ENCODE measurements at places on chromosomes 13 and 19.

- no peak for DNase-seq
Measured at GRCh38 chr13:61406275-61406674, 9.4 kb downstream of the PCDH20 start.

DNA sequence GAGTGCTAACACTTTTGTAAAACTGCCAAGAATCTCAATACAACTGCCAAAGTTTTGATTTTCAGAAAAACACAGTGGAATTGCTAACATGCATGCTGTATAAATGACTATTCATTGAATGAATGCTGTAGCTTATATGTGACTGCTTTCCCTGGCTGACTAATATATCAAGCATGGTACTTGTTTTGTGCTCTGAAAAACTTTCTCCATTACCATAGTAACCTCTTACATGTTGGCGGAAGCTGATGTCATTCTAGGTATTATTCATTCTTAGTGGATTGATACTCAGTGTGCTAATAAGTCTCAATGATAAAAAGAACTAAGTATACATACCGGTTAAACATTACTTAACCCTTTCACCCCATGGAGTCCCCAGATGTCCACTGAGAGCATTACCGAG, 166.1 kb upstream of the MYO16 start:
- no peak for DNase-seq

GRCh38 chr13:99277629-99278028, 19.4 kb upstream of the GPR18 start:
- DNase-seq: peak; percentile 39

GRCh38 chr19:51441410-51442390, 16.6 kb downstream of the SIGLEC8 start:
- no peak for DNase-seq

DNA sequence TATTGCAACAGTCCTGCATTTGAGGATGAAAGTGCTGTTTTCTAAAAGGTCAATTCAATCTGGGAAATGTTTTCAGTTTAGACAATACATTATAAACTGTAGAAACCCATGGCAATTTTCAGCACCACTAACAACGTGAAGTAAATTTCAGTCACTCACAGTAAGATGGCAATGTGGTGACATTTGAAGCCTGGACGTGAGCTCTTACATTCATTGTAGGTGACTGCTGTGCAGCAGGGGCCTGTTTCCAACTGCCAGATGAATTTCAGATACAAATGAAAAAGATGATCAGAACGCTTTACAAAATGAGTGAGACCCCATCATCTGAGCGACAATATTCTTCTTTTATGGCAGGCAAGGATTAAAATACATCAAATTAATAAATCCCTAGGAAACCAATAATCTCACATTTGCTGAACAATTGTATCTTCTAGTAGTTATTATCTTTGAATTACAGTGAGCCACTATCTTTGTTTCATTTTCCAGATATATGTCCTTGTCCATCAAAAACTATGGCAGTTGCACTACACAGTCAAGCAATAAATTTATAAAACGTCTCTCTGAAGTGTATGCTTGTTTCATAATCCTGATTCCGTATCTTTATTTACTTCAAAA, 1816.8 kb downstream of the OLFM4 start:
- DNase-seq: no peak

GRCh38 chr19:29194658-29195057, 18.3 kb downstream of the UQCRFS1 start:
- DNase-seq: no peak

GRCh38 chr13:68174893-68175292, 944.8 kb upstream of the PCDH9 start:
- no peak for DNase-seq

GRCh38 chr13:87919956-87920355, 248.8 kb downstream of the SLITRK5 start:
- DNase-seq: no peak

DNA sequence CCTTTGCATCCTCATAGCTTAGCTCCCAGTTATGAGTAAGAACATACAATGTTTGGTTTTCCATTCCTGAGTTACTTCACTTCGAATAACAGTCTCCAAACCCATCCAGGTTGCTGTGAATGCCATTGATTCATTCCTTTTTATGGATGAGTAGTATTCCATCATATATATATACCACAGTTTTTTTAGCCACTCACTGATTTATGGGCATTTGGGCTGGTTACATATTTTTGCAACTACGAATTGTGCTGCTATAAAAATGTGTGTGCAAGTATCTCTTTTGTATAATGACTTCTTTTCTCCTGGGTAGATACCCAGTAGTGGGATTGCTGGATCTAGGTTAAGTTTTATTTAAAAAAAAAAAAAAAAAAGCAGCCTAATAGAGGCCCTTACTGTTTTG, 14.1 kb downstream of the TNFRSF19 start:
- DNase-seq: no peak

- no peak for DNase-seq
Measured at GRCh38 chr13:80029170-80029569, 311.8 kb downstream of the SPRY2 start.

- DNase-seq: no peak
Measured at GRCh38 chr13:52849291-52850071, 1.0 kb upstream of the PCDH8 start.

DNA sequence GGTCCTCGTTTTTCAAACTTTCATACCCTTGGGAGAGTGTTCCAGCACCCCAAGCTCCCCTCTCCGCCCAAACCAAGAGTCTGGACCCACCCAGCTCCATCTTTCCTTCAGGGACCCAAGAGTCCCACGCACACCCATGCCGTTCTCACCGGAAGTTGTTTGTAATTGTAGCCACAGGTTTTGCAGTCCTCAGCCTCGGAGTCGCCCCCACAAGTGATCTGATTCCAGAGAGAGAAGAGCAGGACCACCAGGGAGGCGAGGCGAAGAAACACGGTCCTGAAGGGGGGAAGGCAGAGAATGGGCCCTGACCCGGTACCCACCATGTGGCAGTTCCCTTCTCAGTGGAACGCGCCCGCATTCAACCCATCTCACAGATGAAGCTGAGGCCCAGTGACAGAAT, 3.4 kb upstream of the LENG1 start:
- DNase-seq: no peak

DNA sequence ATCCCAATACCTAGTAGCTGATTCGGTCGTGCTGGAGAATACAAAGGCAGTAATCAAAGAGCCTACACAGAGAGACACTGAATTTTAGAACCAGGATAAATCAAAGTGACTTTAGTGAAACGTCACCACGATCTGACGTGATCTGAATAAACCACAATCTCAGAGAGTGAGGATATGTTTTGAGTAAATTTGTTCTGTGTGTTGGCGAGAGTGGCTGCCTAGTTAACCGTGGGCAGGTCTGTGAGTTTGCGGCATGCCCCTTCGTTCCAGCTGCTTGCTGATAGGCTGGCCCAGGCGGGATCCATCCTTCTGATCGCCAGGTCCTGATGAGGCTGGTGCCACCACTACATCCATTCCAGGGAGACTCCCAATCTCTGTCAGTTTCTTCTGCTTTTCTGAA, 40.4 kb downstream of the LRCH1 start:
- DNase-seq: no peak

DNA sequence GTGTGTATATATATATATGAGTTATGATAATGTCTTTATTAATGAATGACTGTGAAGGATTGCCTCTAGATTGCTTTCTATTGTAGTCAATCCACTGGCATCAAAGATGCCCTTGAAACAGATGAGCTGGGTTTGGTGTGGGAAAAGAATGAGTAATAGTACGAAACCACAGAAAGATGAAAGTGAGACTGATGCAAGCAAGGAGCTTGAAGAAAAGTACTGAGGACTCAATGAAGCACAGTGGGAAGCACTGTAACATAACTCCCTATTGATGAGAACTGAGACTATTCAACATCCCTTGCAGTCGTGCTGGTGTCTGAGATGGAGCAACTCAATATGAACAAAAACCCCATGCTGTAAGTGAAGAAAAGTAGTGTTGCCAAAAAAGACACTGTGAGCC, 1794.2 kb downstream of the SLITRK5 start:
- no peak for DNase-seq

- DNase-seq: no peak
Measured at GRCh38 chr19:19745496-19746285, 12.8 kb upstream of the ZNF14 start.

DNA sequence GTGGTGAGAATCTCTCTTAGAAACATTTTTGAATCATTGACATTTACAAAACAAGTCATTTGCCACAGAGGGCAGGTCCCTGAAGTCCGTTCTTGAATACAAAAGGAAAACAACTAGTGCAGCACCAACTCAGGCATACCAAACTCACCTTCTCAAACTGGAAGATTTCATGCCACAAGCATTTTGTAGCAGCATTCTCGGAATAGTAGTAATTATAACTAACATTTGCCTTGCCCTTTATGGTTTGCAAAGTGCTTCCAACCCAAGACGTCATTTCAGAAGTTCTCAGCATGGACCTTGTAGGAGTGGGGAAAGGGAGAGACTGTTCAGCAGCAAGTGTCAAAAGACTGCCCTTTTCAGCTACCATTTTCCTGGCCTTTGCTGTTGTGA, 344.6 kb downstream of the RFC3 start:
- no peak for DNase-seq

- no peak for DNase-seq
Measured at GRCh38 chr13:112062571-112063570, 4.1 kb upstream of the SOX1 start.

DNA sequence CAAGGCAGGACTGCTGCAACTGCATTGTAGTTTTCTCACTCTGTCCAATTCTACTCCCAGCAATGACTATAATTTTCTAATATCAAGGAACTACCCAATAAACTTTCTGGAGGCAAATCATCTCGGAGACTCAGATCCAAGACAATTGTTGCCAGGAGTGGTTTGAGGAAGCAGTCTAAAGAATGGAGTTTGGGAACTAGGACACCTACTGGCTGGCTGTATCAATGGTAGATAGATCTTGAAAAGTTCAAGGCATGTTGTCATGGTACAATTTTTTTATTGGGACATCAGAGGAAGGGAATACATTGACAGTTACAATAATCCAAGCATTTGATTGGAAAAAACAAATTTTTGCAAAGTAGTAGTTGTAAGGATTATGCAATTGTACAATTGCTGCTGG, 648.3 kb upstream of the SLITRK6 start:
- no peak for DNase-seq

- DNase-seq: no peak
Measured at GRCh38 chr19:23183251-23183650, 66.4 kb downstream of the ZNF730 start.

- DNase-seq: no peak
Measured at GRCh38 chr13:28117689-28118377, 17.5 kb upstream of the FLT3 start.

- DNase-seq: no peak
Measured at GRCh38 chr19:6947745-6948144, 60.4 kb downstream of the ADGRE1 start.

DNA sequence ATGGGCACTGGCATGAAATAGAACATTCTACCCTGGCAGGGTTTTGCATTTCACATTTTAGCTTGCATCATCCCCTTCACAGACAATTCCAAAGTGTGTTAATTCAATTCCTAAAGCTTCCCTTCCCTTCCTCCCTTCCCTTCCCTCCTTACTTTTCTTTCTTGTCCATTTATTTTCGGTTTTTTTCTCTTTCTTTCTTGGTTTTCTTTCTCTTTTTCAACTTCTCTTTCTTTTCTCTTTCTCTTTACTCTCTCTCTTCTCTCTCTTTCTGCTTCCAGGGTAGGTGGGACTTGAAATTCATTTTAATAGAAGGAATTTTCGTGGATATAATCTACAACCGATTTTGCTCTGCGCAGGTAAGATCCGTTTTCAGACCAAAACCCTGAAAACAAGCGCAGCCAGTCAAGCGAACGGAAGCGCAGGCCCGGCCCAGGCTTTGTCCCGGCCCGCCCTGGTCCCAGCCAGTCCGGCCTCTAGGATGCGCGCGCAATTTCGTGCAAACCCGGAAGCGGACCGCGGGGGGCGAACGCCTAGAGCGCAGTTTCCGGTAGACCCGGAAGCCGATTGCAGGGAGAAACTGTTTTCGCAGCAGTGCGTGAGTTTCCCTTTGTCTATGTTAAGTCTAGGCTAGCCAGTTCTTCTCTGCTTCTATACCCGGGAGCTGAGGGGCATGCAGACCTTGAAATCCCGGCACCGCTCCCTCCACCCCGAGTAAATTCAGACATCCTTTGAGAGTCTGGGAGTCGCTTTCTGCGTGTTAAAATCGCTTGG, at the start of gene ZNF528:
TSS of gene ZNF528 (plus strand) at position 540 of the 771 bp plus-strand sequence. CDS start 4,165 bp downstream, outside the sequence.
- DNase-seq: peak; percentile 97

GRCh38 chr19:10690341-10690781, 10.9 kb upstream of the QTRT1 start:
- no peak for DNase-seq

GRCh38 chr19:55592391-55593090, 6.8 kb downstream of the FIZ1 start:
- no peak for DNase-seq

GRCh38 chr19:43707158-43707712, 8.6 kb upstream of the IRGC start:
- DNase-seq: no peak

DNA sequence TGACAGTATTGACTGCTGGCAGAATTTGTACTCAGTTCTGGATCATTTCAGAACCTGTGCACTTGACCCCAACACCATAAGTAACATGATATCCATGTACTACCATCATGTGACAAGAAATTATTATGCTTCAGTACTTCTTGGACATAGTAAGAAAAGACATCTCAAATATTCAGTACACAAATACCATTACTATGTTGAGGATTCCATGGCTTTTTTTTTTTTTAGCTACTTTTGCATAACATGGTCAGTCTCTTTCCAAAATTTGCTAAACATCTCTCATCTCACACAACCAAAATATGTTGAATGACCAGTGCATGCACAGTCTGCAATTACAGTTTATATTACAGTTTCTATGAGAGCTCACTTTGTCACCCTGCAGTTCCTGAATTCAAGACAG, 85.3 kb downstream of the FLT1 start:
- no peak for DNase-seq

All from tibial artery (tissue), 4 donors.